ENCODE measurements at places on chromosomes 16 and 17. TPM values are rescaled to one million over a fixed set of nuclear protein-coding genes. Genes with fewer than 3 reads are reported as not detected.

Gene ALDH3A1
- total RNA-seq, result not detected

Gene WSB1
- total RNA-seq, result 56.7 TPM

Gene CD300A
- not detected for total RNA-seq

Gene UTS2R
- not detected for total RNA-seq

Gene KRTAP17-1
- not detected for total RNA-seq

DNA sequence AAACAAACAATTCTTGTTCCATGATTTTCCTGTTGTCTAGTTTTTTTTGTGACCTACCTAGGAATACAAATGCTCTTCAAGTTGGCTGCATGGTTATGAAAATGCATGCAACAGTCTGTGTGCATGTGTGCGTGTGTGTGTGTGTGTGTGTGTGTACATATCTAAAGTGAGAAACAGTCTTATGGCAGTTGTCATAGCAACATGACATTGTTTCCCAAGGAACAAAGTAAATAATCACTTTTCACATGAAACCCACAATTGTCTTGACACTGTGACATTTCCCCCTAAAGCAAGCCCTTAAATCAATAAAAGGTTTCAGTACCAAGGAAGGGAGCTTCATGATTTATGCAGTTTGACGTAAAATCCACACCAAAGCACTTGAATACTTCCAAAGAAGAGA is 758.4 kb downstream of the CDH8 start:
- no peak for DNase-seq

DNA sequence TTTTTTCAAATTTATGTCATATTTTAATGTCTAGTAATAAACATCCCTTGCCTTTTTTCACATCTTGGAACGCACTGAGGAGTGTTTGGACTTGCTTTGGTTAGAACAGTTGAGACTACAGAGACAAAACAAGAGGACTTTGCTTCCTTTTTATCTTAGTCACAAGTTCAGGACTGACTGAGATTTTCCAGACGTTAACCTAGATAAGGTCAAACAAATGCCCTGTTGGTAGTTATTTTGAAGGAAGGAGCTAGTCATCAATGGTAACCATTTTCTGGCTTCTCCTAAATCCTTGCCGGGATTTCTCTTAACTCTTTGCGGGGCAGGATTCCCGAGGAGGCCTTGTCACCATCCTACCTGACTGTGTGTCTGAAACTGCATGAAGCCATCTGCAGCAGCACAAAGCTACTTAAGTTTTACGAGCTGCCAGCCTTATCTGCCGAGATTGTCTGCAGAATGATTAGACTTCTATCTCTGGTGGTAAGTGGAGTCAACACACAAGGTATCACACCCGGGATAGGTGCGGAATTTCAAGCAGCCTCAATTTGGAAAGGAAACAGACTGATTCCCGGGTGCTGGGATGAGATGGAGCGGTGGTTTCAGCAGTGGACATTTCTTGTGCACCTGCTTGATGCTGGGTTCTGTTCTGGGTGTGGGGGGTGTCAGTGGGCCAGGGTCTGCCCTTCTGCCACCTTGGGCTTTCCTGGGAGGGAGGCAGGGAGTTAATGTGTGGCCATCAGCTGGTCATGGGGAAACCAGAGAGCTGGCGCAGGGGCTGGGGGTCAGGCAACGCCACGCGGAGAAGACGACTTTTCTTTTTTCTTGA is 48.3 kb downstream of the RNF213 start:
- no peak for DNase-seq
